ENCODE measurements at places on chromosomes 13 and 19. TPM values are rescaled to one million over a fixed set of nuclear protein-coding genes. Genes with fewer than 3 reads are reported as not detected.

HSD17B14 gene
- total RNA-seq = 0.27 TPM

SH2D3A gene
- total RNA-seq = 20.3 TPM

ZNF253 gene
- 11.9 TPM for total RNA-seq

ERICH4 gene
- not detected for total RNA-seq

EDNRB gene
- total RNA-seq = not detected

VSTM2B gene
- total RNA-seq = not detected

TDRD12 gene
- total RNA-seq = not detected

KIR2DL1 gene
- 0.34 TPM for total RNA-seq

ARRDC2 gene
- total RNA-seq = 24.7 TPM

PRRG2 gene
- 1.4 TPM for total RNA-seq

SPACA4 gene
- not detected for total RNA-seq

GJB2 gene
- 16.6 TPM for total RNA-seq

FOXA3 gene
- 0.74 TPM for total RNA-seq

ATP8A2 gene
- total RNA-seq = 0.97 TPM

SDHAF1 gene
- 22.6 TPM for total RNA-seq

ZNF613 gene
- total RNA-seq = 4.2 TPM

PLPPR3 gene
- total RNA-seq = not detected

ZNF99 gene
- total RNA-seq = not detected

ZNF284 gene
- 1.8 TPM for total RNA-seq

C19orf73 gene
- 1.4 TPM for total RNA-seq

ZNF730 gene
- total RNA-seq = 0.59 TPM

CEACAM20 gene
- total RNA-seq = not detected

RFPL4A gene
- total RNA-seq = not detected

RPS5 gene
- 1,581 TPM for total RNA-seq

PDX1 gene
- not detected for total RNA-seq

CDC42EP5 gene
- total RNA-seq = 1.2 TPM

KLF1 gene
- total RNA-seq = 0.84 TPM
